AG04450 (cell line): ENCODE measurements at places on chromosomes 5 and 9.

DNA sequence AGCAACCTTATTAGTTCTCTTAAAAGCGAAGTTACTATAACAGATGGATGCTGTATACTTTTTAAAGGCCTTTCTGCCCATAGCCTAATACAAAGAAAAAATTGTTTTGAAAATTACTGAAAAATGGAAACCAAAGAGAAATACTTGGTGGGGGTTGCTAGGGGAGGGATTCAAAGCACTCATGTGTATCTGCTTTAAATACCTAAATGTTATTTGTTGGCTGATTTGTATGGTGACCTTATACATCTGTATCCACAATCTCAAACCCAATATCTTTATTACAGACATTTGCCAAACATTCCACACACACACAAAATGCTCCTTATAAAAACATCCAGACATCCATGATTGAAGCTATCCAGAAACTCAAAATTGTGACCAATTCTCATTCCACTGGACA, 172.0 kb downstream of the ADAMTS12 start:
- no peak for DNase-seq

GRCh38 chr9:121826711-121827110, 175.3 kb downstream of the DAB2IP start:
- no peak for DNase-seq

GRCh38 chr5:7869474-7870136, 657 bp downstream of the MTRR start:
- no peak for DNase-seq

- no peak for DNase-seq
Measured at GRCh38 chr9:87622923-87623322, 103.0 kb upstream of the CTSL start.

DNA sequence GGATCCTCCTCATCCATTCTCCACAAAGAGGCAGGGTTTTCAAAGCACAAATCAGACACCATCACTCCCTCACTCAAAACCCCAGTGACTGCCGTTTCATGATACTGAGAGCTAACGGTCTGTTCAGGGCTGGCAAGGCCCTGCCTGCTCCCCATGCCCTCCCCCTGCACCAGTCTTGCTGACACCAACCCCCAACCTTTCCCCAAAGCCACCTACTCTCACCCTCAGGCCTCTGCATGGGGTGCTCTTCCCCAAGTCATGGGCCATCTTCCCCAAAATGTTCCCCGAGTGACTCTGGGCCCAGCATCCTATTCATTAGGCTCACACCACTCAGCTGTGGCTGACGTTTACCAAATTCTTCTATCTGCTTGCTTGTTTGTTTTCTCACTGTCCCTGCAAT, 21.7 kb upstream of the OLFM1 start:
- DNase-seq, result no peak

GRCh38 chr5:141877356-141878185, 639 bp downstream of the PCDH1 start:
- DNase-seq, result no peak

GRCh38 chr5:157778121-157778805, 34.8 kb downstream of the LSM11 start:
- no peak for DNase-seq

GRCh38 chr9:135877791-135878527, 29.4 kb downstream of the CAMSAP1 start:
- no peak for DNase-seq

DNA sequence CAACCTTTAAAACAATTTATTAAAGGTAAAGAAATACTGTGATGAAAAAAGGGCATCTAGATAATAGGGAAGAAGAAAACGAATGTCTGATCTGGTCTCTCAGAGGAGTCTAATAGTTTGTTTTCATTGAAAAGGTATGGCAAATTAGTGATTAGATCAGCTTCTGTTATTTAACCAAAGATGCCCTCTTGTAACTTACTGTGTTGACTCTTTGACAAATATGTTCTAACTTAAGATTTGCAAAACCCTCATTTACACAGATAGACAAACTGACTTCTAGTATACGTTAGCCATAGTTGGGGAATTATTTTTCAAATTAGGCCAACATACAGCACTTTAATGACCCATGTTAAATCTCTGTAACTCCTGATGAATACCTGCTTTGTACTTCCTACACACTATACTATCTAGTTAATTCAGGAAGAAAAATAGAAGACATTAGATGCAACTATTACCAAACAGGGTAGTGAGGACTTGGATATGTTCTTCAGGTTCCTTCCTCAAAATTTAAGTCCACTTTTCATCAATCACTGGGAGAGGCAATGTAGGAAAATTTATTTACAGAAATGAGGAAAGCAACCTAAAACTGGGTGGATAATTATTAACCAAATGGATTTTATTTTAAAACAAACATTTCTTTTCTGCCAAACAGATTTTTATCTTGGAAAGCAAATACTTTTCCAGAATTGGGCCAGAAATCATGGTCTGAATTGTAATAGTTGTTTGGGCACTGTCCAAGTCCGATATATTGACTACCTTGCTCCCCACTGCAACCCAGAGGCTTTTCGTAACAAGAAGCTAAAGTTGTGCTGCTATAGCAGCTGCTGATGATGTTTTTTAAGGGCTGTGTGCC, 66.4 kb upstream of the PPP2R2B start:
- no peak for DNase-seq

- no peak for DNase-seq
Measured at GRCh38 chr5:14109041-14109747, 33.9 kb upstream of the TRIO start.

DNA sequence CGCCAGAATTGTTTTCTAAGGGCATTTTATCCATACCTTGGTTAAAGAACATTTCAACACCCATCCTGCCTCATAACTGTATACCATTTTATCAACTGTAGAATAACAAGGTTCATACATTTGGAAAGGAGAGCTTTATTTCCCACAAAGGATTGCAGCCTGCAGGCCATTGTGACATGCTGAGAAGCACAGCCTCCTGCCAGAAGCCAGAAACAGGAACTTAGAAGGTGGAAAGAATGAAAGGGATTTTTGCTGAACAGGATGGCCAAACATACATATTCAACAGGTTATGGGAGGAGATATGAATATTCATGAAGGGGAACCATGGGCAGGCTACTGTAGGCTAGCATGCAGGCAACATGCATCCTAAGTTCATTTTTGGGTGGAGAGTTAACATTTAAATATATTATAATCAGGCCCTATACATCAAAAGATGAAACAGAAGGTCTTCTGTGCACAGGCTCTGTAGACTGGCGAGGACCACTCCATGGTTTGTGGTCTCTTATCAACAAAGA, 59.9 kb upstream of the DIRAS2 start:
- no peak for DNase-seq
